ENCODE measurements at places on chromosomes 6 and 20. TPM values are rescaled to one million over a fixed set of nuclear protein-coding genes. Genes with fewer than 3 reads are reported as not detected.

The UNC5CL gene
- 1.8 TPM for total RNA-seq

The PROKR2 gene
- total RNA-seq = not detected

DNA sequence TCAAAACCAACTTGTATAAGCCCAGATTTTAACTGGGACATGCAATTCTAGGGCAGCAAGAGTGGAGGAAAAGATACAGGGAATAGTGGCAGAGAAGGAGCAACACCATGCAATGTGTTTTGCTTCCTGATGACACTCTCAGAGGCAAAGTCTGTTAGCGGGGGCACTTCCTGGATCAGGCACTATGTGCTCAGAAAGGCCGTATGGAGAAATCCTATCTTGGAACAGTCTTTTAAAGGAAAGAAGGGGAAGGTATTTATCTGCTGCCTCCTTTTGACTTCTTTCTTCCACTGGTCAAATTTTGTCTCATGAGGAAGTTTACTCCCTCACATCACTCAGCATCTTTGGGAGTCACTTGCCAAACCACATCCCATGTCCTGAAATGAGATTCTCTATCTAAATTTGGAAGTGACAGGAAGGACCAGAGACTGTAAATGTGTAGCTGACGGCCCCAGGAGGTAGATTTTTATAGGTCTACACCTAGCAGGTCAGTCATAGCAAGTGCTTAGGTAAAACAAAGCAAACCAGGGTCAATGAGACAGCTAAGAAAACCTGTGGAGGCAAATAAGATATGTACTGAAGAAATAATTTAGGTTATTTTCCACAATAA, 91.7 kb upstream of the ELOVL5 start:
- no peak for DNase-seq

The CLDN20 gene
- not detected for total RNA-seq

The FAM210B gene
- 4.8 TPM for total RNA-seq

The LTB gene
- total RNA-seq = 44.9 TPM

The TMC2 gene
- total RNA-seq = not detected

GRCh38 chr6:118843685-118844390, 50.1 kb upstream of the ASF1A start:
- DNase-seq = peak; percentile 49

- DNase-seq = no peak
Observed at GRCh38 chr6:155142168-155143028, 121.4 kb upstream of the CLDN20 start.

- DNase-seq = no peak
Observed at GRCh38 chr6:136319732-136320131, 30.1 kb upstream of the BCLAF1 start.

DNA sequence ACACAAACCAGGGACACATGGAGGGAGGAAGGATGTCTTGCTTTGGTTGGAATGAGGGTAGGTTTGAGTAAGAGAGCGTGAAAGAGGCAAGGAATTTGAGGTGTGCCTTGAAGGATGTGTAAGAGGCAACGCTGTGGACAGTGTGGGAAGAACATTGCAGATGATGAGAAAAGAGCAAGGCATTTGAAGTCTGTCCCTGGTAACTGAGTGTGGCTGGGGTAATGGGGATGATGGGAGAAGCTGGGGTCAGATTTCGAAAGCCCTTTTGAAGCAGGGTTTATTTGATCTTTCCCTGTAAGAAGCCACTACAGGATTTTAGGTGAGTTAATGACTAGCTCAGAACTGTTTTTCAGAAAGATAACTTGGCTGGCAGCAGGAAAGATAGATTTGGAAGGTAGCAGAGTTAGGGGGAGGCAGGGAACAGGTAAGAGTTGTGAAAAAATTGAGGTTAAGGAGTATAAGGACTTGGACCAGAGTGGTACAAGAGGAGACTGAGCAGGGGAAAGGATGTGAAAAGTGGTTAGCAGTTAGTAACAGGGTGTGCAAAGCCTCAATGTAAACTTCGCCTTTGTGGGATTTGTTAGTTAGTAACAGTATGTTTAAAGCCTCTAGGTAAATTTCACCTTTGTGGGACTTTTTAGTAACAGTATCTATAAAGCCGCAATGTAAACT, 17.7 kb downstream of the UTRN start:
- DNase-seq = no peak

GRCh38 chr20:34385464-34385863, 22.4 kb downstream of the ITCH start:
- DNase-seq = no peak

The PRR18 gene
- 0.11 TPM for total RNA-seq

GRCh38 chr6:67496191-67496590, 1138.9 kb upstream of the ADGRB3 start:
- no peak for DNase-seq

GRCh38 chr20:3894796-3895195, 5.6 kb downstream of the PANK2 start:
- no peak for DNase-seq

The OOEP gene
- 0.86 TPM for total RNA-seq

The MEI4 gene
- not detected for total RNA-seq

The PDYN gene
- total RNA-seq = not detected

DNA sequence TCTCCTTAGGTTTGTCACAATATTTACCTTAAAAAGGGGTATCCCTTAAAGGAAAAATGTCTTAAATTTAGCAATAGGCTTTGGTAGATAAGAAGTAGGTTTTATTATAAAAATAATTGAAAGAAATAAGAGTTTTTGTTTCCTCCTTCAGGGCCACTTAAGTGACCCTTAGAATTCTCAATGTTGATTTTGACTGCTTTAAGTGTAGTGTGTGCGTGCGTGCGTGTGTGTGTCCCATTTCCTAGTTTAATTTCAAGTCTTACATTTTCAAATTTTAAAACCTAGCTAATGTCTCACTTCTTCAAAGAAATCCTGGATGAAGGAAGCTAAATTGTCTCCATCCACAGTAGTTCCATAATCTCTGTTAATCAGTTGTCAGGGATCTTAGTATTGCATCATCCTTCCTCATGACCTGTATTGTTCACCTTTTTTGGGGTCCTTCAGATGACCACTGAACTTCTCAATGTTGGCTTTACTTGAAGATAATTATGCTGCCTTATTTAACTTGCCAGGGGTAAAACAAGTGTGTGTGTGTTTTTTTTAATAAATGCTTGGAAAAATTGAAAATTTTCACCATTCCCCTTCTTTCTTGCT, 50.7 kb upstream of the TFB1M start:
- no peak for DNase-seq

- no peak for DNase-seq
Observed at GRCh38 chr6:14804785-14805210, 441.1 kb upstream of the JARID2 start.

- no peak for DNase-seq
Observed at GRCh38 chr6:46138281-46138680, 8.5 kb downstream of the ENPP4 start.

- DNase-seq = no peak
Observed at GRCh38 chr6:56370561-56371211, 123.3 kb upstream of the COL21A1 start.

GRCh38 chr6:113315879-113316278, 541.3 kb upstream of the MARCKS start:
- no peak for DNase-seq

The LRFN2 gene
- total RNA-seq = not detected

DNA sequence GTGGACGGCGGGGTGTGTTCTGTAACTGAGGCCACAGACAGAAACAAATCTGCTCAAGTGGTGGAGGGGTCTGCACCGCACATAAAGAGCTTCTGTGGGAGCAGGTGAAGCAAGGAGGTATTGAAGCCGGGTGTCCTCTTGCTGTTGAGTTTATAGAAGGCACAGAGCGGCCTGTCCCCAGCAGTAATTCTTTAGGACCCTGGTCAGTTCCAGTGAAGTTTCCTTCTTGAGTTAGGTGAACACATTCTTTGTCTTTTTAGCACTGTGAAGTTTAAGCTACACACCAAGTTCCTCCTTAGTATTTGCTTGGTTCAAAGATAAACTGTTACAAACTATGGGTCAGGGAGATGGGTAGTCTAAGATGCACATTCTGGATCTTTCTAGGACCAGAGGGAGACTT, 6.1 kb downstream of the PRDM1 start:
- DNase-seq = no peak

GRCh38 chr6:84284428-84285049, 57.1 kb upstream of the CEP162 start:
- no peak for DNase-seq

GRCh38 chr6:17212546-17213371, 68.4 kb upstream of the RBM24 start:
- DNase-seq = no peak

The PDSS2 gene
- 11.7 TPM for total RNA-seq

- DNase-seq = peak; percentile 62
Observed at GRCh38 chr20:41138475-41139226, 1.3 kb downstream of the PLCG1 start.

GRCh38 chr20:9686001-9686400, 152.9 kb downstream of the PAK5 start:
- no peak for DNase-seq

The CST2 gene
- not detected for total RNA-seq

- DNase-seq = no peak
Observed at GRCh38 chr6:128723667-128724066, 159.3 kb upstream of the LAMA2 start.

The FAM184A gene
- total RNA-seq = 14.5 TPM

GRCh38 chr6:117684749-117685148, 9.5 kb downstream of the NUS1 start:
- DNase-seq = no peak

GRCh38 chr20:48765359-48765758, 62.4 kb downstream of the PREX1 start:
- no peak for DNase-seq
